ENCODE measurements at places on chromosomes 5 and 9. TPM values are rescaled to one million over a fixed set of nuclear protein-coding genes. Genes with fewer than 3 reads are reported as not detected.

Gene ZNG1A
- total RNA-seq, result 26.1 TPM

Gene IFNB1
- 0.15 TPM for total RNA-seq

Gene C9
- total RNA-seq, result not detected

Gene DOCK8
- 0.23 TPM for total RNA-seq

Gene TEX53
- total RNA-seq, result not detected

Gene RNF180
- total RNA-seq, result 0.45 TPM

Gene SLIT3
- 13.1 TPM for total RNA-seq

Gene NIM1K
- 0.23 TPM for total RNA-seq

Gene NUTM2G
- not detected for total RNA-seq

Gene PCDHGC4
- 0.05 TPM for total RNA-seq

Gene IL7R
- total RNA-seq, result 0.46 TPM

Gene AMBP
- 7.7 TPM for total RNA-seq

Gene PIP5K1B
- not detected for total RNA-seq

Gene PRLR
- 0.09 TPM for total RNA-seq

Gene FCN2
- not detected for total RNA-seq

Gene ANKDD1B
- 0.09 TPM for total RNA-seq

Gene CCL28
- 0.18 TPM for total RNA-seq

Gene BRD8
- total RNA-seq, result 55.0 TPM

Gene PCDHB9
- 0.08 TPM for total RNA-seq

Gene DRD1
- total RNA-seq, result 0.48 TPM

Gene REEP5
- total RNA-seq, result 135 TPM

Gene IL33
- 0.87 TPM for total RNA-seq

Gene TMEM215
- 0.02 TPM for total RNA-seq

Gene ZNF366
- total RNA-seq, result not detected

Gene NIPSNAP3A
- total RNA-seq, result 15.8 TPM

Gene TMEM174
- total RNA-seq, result not detected
